ENCODE measurements at places on chromosomes 4 and X. TPM values are rescaled to one million over a fixed set of nuclear protein-coding genes. Genes with fewer than 3 reads are reported as not detected.

Gene ZFP42
- total RNA-seq: 0.11 TPM

DNA sequence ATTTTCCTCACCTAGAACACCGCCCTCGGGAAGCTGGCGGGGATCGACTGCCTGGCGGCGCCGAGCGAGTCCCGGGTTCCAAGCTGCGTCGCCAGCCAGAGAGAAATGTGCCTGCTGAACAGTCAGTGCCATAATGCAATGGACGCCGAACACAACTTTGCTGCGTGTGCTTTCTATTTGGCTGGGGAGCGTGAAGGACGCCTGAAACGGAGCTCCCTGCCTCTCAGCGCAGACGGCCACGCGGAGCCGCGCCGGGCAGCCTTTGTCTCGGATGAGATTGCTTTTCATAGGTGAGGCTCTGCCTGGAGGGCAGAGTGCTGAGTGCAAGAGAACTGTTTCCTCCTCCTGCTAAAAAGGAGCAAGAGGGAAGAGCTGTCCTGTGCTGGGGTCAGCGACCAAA, 107.7 kb upstream of the BCOR start:
- DNase-seq: no peak

DNA sequence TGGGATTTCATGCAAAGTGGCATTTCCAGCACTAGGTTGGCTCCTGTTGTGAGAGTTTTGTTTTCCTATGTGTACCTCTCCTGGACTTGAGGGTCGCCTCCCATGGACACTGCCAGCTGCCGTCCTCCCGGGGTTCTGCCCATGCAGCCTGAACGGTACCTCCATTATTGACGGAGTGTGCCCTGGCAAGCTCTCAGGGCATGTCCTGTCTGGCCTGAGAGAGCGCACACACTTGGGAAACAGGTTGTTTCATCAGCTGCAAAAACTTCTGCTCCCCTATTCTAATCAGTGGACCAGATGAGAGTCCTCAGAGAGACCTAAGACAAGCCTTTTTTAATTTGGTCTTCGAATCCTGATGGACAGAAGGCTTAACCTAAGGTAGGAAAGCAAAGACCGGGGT, 56.6 kb upstream of the HOPX start:
- no peak for DNase-seq

DNA sequence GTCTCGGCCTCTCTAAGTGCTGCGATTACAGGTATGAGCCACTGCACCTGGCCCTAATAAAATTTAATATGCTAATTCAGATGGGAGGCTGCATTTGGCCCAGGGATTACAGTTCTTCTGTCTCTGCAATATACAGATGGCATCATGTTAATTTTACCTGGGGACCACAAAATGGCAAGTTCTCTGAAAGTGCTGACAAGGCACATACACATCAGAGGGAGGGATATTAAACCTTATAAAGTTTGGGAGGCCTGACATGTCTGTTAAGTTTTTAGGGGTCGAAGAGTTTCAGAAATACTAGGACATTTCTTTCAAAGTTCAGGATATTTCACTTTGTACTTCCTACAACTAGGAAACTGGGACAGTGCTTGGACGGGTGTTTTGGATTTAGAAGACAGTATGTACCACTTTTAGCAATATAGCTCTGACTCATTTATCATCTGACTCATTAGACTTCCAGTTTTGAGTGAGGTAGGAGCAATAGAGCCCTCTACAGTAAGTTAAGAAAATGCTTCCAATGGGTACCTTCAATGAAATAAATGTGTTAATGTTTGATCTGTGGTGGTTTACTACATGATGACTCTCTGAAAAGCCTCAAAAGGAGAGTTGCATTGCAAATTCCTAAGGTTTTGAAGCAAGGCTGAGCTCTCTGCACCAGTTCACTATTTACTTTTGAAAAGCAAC, 981.0 kb upstream of the HS3ST1 start:
- no peak for DNase-seq

DNA sequence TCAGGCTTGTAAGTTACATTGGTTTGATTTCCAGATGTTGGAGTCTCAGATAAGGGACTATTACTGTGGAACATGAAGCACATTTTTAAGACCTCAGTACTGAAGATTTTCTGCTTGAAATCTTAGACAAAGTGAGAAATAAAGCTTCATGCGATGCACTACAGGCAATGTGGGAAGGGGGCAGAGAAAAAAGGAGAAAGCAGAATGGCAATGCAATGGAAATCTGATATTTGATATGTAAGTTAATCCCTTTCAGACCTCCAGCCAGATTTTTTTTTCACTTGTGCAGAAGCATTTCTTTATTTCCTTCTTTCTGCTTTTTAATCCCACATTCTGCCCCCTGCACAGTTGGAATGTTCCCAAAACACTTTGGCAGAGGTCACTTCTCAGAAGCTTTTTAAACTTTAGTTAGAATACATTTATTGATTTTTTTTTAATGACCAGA, 174.3 kb downstream of the ADGRL3 start:
- no peak for DNase-seq

DNA sequence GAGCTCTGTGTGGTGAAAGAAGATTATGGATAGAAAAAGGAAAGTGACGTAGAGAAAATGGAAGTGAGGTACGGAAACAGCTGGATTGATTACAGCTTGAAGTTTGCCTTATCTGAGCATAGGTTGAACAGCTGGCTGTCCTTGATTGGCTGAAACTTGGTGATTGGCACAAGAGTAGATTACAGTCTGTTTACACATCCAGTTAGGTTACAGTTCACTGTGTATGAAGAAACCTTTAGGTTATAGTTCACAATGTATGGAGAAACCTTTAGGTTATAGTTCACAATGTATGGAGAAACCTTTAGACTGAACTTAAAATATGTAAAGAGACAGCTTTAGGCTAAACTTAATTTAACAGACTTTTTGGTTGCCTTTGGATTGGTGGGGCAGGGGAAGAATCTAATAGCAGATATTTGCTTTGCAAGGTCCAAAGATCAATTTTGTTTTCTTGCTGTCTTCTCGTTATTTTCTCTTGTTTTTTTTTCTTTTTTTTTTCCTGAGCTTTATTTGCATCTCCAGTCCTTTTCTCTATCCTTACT, 15.6 kb upstream of the ART3 start:
- no peak for DNase-seq

- no peak for DNase-seq
These were observed 31.9 kb upstream of the FAM9C start for GRCh38 chrX:13076176-13076961.

- no peak for DNase-seq
These were observed 96.8 kb upstream of the NLGN4X start for GRCh38 chrX:6325437-6325836.

Gene RAI2
- 4.7 TPM for total RNA-seq

Gene SPATA18
- total RNA-seq: 4.0 TPM

DNA sequence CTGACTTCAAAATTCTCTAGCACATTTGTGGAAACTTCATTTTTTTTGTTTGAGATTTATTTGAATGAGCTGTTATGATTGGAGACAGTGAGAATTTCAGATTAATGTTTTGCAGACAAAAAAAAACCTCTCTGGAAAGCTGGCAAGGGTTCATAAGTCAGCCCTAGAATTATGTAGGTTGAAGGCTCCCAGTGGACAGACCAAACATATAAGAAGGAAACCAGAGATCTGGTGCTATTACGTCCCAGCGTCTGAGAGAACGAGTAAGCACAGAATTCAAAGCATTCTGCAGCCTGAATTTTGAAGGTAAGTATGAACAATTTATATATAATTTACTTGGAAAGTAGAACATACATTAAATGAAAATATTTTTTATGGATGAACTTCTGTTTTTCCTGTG, at the start of gene AGTR2:
TSS of gene AGTR2 (plus strand) at position 234 of the 400 bp plus-strand sequence. CDS start 1,537 bp downstream, outside the sequence.
- no peak for DNase-seq

GRCh38 chr4:66439508-66439907, 769.2 kb upstream of the EPHA5 start:
- no peak for DNase-seq

DNA sequence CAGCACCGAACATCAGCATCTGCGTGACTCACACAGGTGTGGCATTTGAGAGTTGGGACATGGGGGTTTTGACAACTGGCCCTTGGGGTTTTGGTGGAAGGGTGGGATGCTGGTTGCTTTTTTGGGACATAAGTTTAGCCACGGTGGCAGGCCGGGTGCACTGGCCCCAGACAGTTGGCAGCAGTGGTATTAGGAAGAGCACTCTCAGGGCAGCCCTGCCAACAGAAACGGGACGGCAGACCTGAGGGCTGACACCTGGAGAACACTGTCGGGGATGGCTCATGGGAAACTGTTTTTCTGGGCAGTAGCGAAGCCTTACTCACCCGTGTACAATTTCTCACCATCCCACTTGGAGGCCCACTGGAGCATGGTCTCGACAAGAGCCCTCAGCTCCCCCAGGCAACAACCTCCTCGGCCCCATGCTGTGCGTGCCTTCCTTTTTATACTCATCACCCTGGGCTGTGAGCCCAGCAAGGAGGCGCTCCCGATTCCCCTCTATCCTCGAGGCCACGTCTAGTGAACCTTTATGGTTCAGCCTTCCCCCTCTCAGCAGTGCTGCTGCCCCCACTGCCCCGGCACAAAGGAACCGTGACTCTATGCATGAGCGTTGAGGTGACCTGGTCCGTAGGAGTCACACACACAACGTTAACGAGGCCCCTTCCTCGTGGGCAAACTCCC, 30.6 kb downstream of the WDR1 start:
- no peak for DNase-seq

GRCh38 chr4:146847345-146847744, 98.3 kb downstream of the TTC29 start:
- DNase-seq: no peak

DNA sequence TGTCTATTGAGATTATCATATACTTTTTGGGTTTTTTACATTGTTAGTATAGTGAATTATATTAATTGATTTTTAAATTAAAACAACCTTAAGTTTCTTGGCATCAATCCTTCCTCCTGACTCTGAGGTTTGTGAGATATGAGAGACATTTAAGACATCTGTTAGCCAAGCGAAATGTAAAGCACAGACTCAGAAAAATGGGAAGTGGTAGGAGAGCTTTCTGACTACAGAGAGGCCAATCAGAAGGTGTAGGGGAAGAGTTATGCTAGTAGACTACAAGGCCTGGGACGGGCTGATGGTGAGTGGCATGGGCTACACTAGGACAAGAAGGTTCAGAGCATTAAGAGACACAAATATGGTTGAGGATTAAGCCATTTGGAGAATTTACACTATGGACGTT, 255.4 kb downstream of the PRDM5 start:
- DNase-seq: no peak

GRCh38 chrX:125810856-125811255, 355.2 kb downstream of the DCAF12L2 start:
- no peak for DNase-seq

- no peak for DNase-seq
These were observed 10.1 kb downstream of the SNX12 start for GRCh38 chrX:71057848-71058530.

DNA sequence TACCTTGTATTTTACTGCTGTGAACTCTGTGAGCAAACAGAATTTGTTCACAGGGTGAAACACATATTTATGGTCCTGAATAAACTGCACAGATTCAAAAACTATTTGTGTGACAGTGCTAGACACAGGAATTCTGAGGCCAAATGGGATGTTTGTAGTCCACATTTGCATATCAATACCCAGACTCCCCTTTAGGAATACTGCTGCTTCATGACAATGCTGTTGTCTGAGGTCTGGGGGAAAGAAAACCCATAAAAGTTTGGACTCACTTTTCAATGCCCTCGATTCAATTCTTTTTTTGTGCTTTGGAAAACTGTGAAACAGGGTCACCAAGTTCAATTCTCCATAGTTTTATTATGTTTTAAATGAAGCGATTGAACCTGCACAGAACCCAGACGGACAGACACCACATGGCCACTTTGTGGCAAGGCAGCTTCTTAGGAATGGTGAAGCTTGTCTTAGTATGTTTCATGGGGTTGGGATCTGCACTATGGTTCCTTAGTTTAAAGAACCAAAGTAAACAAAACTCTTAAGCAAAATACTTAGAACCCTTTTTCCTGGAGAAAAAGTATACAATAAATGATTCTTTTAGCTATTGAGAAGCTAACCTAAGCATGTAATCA, 92.3 kb upstream of the MAD2L1 start:
- DNase-seq: no peak

- no peak for DNase-seq
These were observed 48.3 kb upstream of the SLC4A4 start for GRCh38 chr4:71290476-71290875.

DNA sequence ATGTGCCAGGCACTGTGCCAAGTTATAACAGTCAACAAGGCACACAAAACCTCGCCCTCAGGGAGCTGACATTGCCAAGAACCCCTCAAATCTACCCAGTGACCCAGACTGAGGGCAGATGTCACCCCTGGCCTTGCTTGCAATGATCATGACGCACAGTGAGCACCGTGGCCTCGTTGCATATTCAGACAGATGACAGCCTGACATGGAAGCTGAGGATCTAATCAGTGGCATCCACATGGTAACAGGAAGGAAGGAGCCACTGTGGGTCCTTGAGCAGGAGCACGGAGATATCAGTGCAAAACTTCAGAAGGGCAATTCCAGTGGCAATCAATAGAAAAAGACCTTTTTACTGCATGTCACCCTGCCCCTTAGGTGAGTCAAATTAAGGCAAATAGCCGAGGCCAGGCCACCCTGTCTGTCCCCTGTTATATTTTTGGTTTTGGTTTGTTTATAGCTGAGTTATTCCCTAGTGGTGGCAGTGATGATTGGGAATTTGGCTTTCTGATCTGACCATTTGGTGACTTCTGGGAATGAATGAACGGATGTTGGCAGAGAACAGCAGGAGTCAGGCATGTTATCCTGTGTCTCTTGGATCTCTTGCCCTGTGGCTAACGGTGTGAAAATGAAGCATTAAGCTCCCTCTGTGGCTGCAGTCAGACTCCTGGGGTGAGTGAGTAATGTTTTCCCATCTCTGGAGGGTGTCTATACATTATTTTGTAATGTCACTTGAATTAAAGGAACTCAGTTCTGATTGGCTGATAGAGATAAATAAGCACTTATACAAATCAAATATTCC, 20.4 kb downstream of the WDR13 start:
- no peak for DNase-seq

Gene JAKMIP1
- 0.58 TPM for total RNA-seq

Gene NALF2
- 0.16 TPM for total RNA-seq

Gene ASB9
- 3.4 TPM for total RNA-seq

DNA sequence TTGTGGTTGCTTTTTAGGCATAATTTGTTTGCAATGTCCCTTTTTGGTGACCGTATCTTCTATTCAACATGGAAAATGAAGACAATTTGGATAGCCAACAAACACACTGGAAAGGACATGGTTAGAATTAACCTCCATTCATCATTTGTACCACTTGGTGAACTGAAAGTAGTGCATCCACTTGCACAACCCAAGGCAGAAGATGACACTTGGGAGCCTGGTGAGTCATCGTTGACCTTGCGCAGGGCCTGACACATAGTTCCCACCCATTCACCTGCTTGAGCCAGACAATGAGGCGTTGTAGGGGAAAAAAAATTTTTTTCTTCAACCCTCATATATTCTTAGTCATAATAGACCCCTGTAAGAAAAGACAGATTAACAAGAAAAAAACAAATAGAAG, 32.4 kb downstream of the EGF start:
- no peak for DNase-seq

DNA sequence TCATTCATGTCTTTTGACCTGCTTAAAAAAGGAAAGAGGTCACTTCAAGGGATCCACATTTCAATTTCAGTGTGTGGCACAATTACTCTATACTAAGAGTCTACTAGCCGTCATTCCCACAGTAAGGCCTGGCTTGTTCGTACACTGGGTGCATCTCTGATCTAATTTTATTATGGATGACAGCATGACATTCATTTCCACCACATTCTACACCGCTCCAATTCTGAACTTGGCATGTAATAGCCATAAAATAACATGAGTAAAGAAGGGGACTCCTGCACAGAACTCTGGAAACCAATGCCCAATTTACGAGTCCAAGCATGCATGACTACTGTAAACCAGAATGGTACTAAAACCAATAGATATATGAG, 51.1 kb downstream of the HAND2 start:
- no peak for DNase-seq

GRCh38 chr4:73911746-73912145, 42.6 kb downstream of the CXCL1 start:
- no peak for DNase-seq
